ENCODE measurements at places on chromosomes 12 and 14.

DNA sequence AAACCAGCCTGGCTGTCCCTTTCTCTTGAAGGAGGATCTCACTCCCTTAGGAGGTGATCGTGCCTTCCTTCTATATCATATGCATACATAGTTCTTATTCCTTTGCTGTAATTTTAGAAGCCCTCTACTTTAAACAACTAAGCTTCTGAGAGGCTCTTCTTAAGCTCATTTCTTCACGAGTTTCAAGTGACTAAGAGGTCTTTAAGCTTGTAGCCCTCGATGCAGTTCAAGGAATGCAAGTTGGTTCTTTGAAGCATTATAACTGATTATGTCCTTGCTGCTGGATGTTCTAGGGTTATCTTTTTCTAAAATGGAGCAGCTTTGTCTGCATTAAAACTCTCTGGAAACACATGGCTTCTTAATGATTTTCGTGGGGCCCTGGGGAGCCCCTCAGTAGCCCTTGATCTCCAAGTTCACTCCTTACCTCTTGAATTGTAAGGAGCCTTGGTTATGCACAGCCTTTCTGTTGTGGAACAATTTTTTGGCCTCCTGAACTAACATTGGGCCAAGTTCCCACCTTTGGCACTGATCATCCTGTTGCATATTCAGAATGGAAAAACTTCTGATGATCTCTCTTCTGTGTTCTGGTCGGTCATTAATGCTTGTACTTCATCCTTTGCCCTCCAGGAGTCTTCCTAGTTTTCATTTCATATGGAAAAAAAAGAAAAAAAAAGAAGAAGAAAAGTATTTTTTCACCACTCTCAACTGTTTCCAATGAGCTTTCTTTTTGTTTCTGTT, 12.6 kb downstream of the RASSF8 start:
- peak; percentile 48 for DNase-seq

- no peak for DNase-seq
These were observed 6.6 kb downstream of the POMT2 start for GRCh38 chr14:77314043-77314442.

DNA sequence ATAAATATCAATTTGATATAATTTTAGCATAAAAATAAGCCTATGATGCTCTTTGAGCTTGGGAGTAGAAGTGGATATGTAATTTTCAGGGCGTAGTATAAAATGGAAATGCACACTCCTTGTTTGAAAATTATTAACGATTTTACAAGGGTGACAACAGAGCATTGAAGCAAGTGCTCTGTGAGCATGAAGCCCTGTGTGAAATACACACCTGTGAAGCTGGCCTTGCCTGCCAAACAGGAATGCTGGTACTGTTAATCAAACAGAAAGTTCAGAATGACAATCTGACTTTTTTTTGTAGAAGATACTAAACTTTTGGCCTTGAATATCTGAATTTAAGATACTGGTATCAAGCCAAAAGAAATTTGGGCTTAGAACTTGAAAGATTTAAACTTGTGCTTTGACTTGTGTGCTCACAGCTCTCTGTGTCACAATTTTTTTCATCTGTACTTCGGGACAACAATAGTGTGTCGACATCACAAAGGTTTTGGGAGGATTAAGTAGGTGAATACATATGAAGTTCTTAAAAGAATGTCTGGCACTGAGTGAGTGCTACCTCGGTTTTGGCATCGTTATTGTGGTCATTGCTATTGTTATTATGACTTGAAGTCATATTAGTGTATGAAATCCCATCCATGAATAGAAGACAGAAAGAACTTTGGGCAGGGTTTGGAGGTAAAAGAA, 47.3 kb downstream of the LRRK2 start:
- DNase-seq, result no peak

GRCh38 chr12:25725931-25726330, 172.8 kb upstream of the LMNTD1 start:
- DNase-seq, result no peak

DNA sequence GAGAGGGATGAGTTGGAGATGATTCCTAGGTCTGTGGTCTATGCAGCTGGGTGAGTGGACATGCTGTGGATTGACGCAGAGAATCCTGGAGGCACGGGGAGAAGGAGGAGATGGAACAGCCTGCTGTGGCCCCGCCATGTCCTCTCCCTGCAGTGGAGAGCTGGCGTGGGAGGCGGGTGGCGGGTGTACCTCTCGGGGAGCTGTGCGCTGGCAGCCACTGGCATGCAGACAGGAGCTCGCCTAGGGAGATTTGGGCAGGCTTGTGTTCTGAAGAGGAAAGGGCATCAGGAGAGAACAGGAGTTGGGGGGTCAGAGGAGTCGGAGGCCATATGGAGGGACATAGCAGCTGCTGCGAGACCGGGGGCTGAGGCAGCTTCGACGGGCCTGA, 56.1 kb downstream of the TECPR2 start:
- DNase-seq, result no peak

GRCh38 chr12:104294927-104295668, 8.4 kb upstream of the EID3 start:
- DNase-seq, result no peak

GRCh38 chr12:62632411-62632918, 165.8 kb downstream of the MON2 start:
- no peak for DNase-seq

DNA sequence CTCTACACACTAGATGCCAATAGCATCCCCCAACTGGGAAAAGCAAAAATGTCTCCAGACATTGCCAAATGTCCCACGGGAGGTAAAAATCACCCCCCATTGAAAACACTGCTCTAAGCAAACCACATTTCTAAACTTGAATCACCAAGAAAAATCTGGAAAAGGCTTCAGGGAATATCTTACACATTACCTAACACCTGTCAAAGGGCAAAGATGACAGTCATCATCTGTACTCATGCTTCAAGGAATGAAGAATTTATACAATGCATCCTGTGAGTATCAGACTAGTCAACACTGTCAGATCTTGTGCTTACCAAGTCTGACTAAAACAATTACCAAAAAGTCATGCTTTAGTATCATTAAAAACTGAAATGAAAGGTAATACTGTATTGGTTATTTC, 161.6 kb upstream of the SOX5 start:
- DNase-seq, result no peak

DNA sequence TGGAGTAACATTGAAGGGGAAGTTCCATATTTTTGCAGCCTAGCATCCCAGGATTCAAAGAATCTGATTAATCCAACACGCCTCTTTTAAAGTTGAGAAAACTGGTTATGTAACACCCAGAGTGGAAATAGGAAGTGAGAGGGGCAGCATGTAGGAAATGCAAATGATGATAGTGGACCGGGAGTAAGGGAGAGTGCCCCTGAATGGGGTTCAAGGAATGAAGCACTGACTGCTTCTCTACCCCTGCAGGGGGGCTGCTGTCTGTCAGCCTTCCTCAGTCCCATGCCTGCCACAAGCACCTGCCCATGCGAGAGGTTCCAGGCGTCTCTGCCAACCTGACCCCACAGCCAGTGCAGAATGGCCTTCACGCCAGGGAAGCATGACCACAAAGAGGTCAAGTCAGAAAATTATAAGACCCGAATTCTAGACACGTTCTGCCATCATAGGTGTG, 126.5 kb upstream of the CCND2 start:
- no peak for DNase-seq

DNA sequence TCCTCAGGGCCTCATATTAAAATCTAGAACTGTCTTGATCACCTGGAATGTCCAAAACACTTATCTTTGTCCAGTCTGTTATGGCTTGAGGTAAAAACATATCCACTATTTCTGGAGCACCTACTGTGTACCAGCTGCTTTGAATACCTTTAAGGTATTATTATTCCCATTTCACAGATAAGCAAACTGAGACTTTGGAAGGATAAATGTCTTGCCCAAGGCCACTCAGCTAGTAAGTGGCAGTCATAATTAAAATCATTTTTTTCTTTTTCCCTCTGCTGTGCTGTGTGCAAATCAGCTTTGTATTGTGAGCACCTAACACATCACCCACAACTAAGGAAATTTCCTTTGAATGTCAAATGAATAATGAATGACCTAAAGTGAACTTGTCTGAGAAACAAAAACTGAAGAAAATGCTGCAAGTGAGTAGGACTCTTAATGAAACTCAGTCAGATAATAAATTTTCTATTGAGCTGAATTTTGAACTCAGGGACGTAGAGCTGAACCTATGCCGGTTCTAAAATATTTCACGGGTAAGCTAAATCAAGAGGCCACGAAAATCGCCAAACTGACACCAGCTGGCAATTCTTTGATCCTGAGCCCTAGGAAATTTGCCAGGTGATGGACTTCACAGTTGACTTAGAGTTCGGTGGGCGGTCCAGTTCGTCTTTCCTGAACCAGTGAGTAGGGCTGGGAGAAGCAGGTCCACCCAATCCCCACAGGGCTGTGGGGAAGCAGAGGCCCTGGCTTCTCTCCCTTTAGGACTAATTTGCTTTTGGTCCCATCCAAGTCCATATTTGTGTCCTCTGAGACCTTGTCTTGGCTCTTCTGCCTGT, 159.7 kb upstream of the PWP1 start:
- DNase-seq, result no peak

DNA sequence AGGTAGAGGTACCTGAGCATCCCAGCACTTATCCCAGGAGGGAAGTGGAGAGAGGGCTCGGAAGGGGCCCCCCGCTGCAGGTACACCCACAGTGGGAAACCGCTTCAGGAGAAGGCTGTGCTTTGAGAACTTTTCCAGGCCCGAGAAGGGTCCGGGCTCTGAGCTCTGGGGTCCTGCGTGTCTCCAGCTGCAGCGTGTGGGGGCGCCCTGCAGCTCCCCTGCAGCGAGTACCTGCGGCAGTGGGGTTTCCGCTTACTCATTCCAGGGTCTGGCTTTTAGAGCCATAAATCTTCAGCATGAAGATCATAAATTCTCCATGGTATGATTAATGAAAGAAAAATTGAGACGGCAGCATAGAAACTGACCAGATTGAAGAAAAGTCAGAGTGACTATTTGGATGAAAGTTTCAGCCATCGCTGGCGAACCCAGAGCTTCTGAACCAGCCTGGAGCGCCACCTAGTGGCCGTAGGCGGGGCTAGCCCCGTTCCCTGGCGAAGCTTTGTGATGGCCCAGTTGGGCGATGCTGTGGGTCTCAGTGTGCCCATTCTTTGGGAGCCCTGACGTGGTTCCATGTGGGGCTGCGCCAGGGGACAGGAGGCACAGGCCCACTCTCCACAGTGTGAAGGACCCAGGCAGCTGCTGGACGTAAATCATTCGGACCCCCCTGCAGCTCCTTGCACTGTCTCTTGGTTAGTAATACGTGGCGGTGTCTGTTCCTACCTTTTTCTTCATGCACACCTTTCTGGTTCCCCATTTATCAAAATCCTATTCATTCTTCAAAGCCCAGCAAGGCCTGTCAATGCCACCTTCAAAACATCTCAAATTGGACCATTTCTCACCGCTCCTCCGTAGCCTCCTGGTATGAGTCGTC, 198.2 kb downstream of the TSPAN9 start:
- DNase-seq, result peak; percentile 81

DNA sequence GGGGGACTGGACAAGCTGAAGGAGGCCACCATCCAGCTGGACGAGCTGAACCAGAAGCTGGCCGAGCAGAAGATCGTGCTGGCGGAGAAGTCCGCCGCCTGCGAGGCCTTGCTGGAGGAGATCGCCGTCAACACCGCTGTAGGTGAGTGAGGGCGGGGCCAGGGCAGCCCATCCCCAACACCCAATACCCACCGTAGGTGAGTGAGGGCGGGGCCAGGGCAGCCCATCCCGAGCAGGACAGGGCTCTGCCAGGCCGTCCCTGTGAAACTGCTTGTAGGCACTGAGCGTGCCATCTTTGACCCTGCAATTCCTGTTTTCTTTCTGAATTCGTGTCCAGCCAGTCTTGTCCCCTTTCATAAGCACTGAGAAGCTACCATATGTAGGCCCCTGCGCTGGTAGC, 74.0 kb downstream of the CCDC92 start:
- DNase-seq, result no peak

DNA sequence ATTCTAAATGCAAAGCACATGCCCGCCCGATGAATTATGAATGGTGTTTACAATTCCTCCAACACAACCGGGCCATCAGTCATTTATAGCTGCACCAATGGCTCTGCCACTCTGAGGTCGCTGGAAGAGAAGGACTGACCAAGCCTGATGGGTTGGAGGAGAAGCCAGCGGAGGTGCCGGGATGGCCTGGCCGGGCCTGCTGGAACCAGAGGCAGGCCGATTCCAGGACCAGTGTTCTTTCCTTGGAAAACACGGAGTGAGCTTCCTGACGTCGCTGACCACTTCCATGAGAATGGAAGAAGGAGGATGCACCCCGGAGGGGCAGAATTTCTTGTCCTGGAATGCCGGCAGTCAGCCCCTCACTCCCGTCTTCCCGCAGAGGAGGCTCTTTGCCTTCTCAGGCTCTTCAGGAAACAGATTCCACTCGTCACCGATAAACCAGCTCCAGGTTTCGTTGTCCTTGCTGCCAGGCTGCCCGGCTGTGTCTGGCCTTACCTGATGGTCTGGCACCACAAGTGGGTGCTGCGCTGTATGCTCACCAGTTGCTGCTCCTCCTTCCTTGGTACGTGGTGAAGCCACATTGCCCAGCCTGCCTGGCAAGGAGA, 358.5 kb upstream of the SFSWAP start:
- no peak for DNase-seq

- peak; percentile 94 for DNase-seq
These were observed 4.4 kb downstream of the CYP27B1 start for GRCh38 chr12:57762463-57762862.

GRCh38 chr14:69685218-69685616, 73.8 kb downstream of the SUSD6 start:
- no peak for DNase-seq

GRCh38 chr14:76391981-76392690, 16.2 kb downstream of the ESRRB start:
- DNase-seq, result no peak

DNA sequence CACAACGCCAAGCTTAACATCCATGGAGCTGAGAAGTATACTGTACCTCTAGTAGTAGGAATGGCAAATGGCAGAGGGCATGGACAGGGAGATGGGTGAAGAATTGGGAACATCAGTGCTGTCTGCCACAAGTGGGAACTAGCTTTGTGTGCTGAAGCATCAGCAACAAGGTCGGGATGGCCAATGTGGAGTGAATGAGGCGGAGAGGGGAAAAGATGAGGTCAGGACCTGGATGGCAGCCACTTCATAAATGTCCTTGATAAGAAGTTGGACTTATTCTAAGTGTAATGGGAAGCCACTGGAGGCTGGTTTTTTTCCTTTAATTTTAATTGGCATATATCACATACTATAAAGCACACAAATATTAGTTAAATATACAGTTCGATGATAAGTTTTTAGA, 21.9 kb upstream of the CLMN start:
- no peak for DNase-seq

DNA sequence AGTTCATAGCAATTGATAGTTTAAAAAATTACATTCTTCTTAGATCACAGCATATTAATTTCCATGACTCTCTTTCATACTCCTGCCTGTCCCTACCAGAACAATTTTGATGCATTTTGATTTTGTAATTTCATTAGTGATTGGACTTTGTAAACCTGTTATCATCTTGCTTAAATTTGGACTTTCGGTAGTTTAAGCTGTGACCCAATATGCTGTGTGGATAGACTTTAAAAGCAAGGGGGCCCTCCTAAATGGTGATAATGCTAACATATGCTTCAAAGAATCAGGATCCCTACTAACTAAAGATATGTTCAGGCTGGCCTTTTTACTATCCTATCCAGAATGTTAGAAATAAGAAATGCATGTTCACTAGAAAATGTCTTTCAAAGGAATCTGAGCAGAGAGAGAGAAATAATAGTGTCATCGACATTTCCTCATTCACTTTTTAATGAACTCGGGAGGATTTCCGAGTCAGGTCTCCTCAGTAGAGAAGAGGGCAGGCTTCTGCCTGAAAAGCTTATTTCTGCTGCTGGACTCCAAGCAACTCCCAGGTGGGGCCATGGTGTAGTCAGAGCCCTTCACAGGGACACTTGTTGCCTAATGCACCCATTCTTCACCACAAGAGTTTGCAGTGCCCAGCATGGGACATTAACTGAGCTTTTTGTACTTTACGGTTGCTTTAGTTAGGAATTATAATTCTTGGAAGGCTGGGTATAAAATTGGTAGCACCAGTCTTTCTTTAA, 16.7 kb downstream of the SLC38A4 start:
- DNase-seq, result no peak
